ENCODE measurements at places on chromosomes 11 and 22.

DNA sequence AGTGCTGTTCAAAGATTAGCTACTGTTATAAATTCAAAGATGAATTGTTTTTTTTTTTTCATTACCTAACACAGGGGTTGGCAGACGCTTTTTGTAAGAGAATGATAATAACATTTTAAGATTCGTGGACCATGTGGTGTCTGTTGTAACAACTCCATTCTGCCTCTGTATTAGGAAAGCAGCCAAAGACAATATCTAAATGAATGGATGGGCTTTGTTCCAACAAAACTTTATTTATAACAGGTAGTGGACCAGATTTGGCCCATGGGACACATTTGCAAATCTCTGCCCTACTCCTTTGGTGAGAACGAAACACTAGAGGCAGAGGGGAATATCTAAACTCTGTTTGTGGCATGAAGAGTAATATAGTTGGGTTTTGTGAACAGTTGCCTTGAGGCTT, 83.6 kb upstream of the BLID start:
- DNase-seq = peak; percentile 28

DNA sequence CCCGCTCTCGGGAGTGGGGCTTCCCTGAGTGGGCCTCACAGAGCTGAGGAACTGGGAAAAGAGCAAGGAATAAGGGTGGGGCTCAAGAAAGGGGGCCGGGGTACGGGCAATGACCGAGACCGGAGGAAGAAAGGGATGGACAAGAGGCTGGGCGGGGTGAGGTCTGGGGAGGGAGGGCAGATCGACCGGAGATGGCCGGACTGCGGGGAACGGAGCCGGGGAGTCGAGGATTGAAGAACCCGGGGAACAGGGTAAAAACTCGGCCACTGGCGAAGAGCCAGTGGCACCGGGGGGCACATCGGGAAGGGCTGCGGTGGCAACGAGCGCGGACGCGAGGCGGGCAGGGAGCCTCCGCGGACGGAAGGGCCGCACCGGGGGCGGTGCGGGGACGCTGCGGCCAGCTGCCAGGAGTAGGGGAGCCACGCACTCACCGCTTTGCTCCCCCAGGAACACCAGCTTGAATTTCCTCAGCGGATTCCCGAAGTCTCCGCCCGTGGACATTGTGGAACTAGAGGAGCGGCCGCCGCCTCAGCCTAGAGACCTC, 667 bp downstream of the RAB6A start:
- peak; percentile 30 for DNase-seq

- DNase-seq = no peak
Measured at GRCh38 chr11:10375280-10375971, 70.6 kb downstream of the ADM start.

DNA sequence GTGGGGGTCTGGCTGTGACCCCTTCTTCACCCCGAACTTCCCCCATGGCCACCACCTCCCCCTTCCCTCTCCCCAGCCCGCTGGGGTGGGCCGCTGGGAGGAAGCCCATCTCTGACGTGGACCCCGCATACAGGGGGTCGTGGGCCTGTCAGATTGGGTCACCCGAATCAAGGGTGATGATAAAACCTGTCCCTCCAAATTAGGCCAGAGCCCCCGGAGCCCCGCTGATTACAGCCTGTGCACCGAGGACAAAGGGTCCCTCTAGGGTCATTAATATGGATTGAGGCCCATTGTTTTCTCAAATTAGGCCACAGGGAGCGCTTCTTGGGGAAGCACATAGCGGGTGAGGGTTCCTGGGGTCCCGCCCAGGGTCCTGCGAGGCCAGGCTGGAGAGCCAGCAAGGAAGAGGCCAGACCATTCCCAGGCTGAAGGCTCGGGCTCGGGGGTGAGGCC, 4.9 kb upstream of the LINC01488 start:
- no peak for DNase-seq

DNA sequence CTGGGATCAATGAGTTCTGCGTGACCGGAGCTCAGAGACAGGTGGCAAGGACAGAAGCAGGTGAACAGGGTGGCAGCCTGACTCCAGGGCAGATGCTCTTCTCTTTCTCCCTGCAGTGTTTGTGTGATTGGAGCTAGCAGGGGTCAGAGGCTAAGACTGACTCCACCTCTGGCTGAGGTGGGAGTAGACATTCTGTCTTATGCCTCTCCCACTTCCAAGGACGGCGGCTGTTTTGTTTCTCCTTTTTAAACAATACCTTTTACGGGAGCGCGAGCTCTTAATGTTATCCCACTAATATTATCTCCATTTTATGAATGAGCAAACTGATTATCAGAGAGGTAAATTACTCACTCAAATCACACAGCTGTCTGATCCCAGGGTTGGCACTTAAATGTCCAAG, 323.7 kb downstream of the MIAT start:
- DNase-seq = peak; percentile 11

DNA sequence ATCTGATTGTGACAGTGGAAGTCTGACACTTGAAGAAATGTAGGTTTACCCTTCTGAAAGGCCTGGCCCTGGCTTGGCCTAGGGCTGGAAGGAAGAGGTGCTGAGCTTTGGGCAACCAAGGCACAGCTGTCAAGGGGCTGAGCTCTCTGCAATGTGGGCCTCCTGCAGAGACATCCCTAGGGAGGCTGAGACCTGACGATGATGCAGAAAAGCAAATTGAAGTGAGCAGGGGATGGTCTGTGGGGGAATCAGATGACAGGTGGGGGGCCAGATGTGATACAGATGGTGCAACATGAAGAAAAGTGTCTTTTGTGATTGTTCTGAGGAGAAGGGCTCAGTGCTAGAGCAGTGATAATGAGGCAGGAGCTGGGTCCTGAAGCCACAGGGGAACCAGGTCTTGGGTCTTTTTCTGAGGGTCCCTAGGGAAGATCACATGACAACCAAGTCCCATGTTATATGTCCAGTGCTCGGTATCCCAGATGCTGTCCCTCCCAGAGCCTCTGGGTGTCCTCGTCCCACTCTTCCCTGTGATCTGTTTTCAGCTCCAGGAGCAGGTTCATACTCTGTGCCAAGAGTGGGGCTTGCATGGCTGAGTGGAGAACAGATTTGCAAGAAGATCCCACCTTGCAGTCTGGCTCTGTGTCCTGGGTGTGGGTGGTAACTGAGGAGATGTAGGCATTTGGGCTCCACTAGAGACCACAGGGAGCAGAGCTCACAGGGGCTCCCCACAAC, 79.9 kb upstream of the VPREB1 start:
- DNase-seq = peak; percentile 60

GRCh38 chr11:1493650-1494244, 7.2 kb upstream of the MOB2 start:
- no peak for DNase-seq

DNA sequence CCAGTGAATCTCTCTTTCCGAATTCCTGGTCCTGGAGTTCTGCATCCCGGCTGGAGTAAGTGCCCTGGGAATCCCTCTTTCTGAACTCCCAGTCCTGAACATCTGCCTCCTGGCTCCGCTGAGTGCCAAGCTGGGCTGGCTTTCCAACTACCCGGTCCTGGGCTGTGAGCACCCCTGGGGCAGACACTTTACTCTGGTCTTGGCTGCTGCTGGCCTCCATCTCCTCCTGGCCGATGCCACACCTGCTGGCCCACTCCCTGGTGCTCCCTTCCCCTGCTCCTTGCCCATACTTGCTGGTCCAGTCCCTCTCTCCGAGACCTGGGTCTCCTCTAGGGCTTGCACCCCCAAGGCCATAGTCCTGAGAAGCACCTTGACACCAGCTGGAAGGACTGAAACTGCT, 14.7 kb downstream of the TNKS1BP1 start:
- DNase-seq = no peak

DNA sequence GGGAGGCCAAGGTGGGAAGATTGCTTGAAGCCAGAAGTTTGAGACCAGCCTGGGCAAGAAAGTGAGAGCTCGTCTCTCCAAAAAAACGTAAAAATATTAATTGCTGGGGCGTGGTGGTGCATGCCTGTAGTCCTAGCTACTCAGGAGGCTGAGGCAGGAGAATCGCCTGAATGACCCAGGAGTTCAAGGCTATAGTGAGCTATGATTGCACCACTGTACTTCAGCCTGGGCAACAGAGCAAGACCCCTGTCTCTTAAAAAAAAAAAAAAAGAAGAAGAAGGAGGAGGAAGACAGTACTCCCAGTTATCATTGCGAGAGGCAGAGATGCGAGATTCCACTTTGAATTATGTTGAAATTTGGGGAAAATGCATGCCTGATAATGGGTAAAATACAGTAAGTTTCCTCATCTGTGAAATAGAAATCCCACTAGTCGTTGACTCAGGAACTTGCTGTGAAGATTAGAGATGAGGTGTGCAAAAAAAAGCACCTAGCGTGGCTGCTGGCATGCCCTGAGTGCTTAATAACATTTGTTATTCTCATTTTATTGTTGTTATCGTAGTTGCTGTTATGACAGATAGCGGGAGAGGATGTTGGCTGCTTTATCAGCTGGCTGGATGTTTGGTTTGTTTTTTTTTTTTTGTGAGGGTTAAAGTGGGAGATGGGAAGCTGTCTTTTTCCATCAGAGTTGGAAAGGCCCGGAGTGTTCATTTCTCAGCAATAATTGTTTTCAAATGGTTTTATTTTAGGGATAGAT, 33.4 kb downstream of the BCR start:
- DNase-seq = no peak

DNA sequence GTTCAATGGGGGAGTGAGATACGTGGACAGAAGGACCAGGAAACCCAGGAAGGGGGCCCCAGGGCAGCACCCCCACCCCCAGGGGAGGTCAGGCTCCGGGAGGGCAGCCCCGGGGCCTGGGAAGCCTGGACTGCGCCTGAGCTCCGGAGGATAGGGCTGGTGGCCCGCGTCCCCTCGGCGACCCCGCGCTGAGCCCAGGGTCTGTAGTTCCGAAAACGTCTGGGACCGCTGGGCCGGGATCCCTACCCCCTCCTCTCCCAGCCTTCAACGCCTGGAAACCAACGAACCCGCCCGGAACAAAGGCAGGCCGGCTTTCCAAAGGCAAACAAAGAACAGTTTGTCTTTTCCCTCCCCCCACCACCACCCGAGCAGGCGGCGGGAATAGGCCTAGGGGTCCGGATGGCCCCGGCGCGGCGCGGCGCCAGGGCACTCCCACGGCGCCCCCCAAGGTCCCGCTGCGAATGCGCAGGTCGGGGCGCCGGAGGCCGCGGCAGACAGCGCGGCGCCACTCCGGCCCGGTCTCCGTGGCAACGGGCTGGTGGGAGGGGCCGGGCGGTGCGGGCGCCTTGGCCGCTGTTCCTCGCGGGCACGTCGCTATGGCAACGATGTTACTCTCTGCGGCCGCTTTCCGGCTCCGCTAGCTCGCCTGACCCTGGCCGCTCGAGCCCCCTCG, 58.5 kb downstream of the IGLL1 start:
- DNase-seq = peak; percentile 95

DNA sequence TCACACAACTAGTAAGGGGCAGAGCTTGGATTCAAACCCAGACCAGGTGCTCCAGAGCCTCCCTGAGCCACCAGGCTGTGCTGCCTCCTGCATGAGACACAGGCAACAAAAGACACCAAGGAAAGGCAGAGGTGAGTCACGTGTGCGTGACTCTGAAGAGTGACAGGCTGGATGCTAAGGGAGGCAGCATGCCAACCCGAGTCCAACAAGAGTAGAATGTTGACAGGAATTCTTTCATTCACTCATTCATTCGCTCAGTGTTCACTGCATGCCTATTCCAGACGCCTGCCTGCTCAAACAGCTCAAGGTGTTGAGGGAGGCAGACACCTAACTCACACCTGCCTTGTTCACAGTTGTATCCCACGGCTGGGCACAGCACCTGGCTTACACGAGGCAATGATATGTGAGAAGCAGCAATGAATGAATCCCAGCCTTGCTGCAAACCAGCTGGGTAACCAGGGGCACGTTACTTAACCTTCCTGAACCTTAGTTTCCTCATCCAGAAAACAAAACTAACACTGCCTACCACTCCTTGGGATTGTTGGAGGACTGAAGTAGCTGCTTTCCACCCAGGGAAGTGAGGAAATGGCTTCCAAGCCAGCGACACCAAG, 73.8 kb upstream of the ARFGAP3 start:
- DNase-seq = no peak

DNA sequence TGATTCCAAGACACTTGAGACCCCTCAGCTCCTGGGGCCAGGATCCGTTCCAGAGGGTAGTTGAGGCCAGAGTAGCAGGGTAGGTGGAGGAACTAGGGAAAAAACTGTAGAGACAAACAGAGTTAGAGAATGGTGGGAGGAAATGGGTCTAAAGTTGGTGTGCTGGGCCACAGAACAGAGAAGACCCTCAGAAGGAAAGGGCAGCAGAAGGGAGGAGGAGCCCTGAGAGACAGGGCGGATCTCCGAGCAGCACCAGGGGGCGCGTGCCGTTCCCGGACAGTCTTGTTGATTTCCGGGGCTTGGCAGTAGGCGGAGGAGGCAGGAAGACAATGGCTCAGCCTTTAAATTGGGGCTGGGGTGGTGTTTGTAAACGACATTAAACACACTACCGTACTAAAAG, 2.4 kb upstream of the CECR2 start:
- no peak for DNase-seq

DNA sequence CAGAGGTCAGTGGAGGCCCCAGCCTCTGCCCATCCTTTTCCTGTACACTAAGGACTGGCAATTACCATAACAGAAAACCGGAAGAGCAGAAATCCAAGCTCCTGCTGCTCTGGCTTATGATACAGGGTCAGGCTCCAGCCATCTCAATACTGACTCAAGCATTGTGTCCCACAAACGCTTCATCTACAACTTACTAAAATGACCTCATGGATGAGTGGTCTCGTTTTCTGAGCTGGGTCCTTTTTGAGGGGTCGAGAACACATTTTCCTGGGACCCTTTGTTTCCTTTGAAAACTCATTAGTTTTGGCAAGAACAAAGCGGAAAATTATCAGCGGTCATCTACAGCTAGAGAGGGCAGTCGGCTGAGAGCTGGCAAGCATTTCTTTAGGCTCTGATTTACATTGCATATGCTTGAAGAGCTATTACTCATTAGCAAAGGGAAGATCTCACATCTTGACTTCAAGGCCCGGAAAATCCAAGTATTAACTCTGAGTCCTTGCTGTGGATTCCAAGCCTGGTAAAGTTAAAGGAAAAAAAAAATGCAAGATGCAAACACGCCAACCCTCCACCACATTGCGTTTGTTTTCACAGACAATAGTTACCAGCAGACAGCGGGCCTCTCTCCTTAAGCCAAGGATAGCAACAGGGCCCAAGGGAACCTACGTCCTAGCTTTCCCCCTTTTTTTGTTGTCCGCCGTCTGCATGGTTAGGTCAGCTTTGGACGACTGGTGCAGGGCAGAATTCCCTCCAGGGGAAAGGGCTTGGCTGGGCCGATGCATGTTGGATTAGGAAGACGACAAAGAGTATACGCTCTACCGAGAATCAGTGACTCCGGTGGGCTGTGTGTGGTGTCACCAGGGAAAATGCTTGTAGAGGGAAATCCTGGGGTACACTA, 1.8 kb downstream of the TESMIN start:
- DNase-seq = no peak

DNA sequence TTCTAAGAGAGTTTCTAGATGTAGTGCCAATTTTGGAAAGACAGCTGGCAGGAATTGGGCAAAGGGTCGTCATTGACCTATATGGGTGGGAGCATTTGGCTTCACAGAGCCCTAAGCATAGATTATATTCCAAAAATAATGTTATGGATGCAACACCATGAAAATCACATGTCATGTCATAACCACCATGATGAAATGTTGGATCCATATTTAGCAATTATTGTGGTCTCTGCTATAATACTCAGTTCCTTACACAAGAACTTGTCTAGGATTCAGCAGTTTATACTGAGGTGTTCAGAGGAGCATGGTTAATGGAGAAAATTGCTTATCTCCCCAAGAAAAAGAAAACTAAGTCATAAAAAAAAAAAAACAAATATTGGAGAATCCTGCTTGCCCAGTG, 31.6 kb downstream of the NTM start:
- no peak for DNase-seq

GRCh38 chr11:78295991-78296930, 107.5 kb downstream of the USP35 start:
- no peak for DNase-seq

GRCh38 chr11:28976012-28976800, 868.0 kb downstream of the METTL15 start:
- no peak for DNase-seq

All from NCI-H1092 treated with DMSO at 0.1 percent for 48 hours (cell line).